ENCODE measurements at places on chromosomes 5 and 9.

DNA sequence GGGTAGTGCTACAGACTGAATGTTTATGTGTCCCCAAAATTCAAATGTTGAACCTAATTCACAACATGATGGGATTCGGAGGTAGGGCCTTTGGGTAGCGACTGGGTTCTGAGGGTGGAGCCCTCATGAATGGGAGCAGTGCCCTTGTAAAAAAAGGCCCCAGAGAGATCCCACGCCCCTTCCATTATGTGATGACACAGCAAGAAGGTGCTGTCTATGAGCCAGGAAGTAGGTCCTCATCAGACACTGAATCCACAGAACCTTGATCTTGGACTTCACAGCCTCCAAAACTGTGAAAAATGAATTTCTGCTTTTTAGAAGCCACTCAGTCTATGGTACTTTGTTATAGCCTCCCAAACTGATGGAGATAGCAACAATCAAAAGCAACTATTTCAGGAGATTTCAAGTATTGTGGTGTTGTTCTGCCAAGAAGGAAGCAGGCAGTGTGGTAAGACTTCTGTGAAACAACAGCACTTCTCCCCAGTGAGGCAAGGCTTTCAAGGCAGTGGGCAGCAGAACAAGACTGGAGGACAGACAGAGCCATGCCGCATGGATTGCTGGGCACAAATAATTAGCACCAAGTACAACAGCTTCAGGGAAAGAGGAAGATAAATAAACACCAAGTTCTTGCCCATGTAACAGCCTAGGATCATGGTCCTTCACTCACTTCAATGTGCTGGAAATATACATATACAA lies 76.1 kb downstream of the OR2K2 start:
- DNase-seq, result no peak

- DNase-seq, result no peak
Measured at GRCh38 chr9:69555802-69556201, 116.4 kb downstream of the APBA1 start.

DNA sequence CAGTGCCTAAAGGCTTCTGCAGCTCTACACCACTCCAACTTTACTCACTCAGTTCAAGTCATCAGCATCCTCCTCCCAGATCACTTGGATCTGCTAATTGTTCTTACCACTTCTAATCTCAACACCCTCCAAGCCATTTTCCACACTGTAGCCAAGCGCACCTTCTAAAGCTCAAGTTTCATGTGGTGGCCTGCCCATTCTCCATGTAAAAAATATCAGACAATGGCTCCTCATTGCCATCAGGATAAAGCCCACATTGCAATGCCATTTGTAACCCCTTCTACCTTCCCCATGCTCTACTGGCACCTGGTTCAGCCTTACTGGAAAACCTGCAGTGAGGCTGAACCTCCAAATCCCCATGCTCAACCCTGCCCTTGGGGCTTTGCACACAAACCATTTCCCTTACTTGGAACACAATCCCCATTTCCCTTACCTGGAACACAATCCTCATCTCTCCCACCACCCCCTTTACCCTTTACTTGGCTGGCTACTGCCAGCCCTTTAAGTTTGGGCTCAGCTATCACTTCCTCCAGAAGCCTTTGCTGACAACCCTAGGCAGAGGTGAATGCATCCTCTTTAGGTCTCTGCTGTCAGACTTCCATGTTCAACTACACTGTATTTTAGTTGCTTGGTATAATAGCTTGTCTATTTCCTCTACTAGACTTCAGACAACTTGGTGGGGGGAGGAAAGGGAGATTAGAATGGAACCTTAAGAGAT lies 220.0 kb downstream of the TSSK1B start:
- DNase-seq, result no peak

GRCh38 chr9:109831998-109832658 lies 52.1 kb downstream of the PALM2AKAP2 start:
- DNase-seq, result no peak

- no peak for DNase-seq
Measured at GRCh38 chr5:151174612-151175101, 17.1 kb upstream of the ANXA6 start.

DNA sequence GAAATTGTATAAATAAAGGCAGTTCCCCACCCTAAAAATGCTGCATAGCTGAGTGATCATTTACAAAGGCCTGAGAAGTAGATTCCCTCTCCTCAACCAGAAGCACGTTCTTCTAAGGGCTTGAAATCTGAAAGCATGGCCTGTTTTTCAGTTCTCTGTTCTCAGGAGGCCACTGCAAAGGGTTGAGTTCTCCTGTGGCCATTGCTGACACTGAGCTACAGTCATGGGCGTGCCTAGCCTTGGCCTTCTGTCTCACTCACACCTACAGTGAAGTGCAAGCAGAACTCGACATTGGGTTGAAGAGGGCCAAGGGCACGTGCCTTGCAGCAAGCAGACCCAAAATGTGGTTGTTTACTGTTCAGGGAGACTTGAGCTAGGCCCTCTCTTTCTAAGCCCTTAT lies 276.6 kb upstream of the VLDLR start:
- DNase-seq, result no peak

DNA sequence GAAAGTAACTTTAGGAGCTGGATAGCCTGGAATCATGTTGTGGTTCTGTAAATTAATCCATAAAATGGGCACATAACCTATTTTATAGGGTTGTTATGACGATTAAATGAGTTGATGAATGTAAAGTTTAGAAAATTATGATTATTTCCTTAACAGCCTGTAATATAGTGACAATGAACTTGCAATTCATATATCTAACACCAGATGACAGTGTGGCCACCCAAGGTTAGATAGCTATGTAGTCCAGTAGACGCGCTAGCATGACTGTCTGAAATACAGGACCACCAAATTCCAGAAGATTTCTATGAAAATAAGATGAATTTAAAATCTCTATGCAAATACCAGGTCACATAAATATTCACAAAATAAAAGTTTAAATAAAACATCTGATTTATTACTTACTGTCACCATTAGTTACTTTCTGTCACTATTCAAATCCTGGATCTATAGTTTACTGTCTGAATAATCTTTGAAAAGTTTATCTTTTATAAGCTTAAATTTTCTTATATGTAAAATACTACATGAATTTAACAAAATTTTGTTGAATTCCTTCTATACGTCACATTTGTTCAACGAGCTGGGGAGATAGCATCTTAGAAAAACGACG lies 26.1 kb upstream of the MACIR start:
- no peak for DNase-seq

- DNase-seq, result no peak
Measured at GRCh38 chr5:69288688-69289087, 43.9 kb downstream of the CCDC125 start.

- DNase-seq, result no peak
Measured at GRCh38 chr5:103498800-103499551, 63.6 kb downstream of the NUDT12 start.

- DNase-seq, result no peak
Measured at GRCh38 chr9:4146293-4146692, 153.6 kb downstream of the GLIS3 start.

GRCh38 chr5:154972476-154973080 lies 31.7 kb downstream of the MRPL22 start:
- peak; percentile 9 for DNase-seq

GRCh38 chr9:70441622-70442021 lies 27.2 kb upstream of the KLF9 start:
- DNase-seq, result no peak

DNA sequence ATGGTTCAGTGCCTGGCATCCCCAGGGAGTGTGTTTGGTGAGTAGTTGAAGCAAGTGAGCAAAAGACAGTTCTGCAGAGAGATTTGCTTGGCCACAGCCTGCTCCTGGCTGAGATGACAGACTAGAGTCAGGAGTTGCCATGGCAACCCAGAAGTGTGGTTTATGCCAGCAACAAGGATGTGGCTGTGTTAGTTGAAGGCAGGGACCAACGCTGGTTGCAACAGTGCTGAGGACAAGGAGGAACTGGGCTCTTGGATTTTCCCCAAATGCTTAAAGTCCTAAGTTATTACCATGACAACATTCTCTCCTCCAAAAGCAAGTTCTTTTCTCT lies 2.7 kb downstream of the NXNL2 start:
- DNase-seq, result peak; percentile 21

DNA sequence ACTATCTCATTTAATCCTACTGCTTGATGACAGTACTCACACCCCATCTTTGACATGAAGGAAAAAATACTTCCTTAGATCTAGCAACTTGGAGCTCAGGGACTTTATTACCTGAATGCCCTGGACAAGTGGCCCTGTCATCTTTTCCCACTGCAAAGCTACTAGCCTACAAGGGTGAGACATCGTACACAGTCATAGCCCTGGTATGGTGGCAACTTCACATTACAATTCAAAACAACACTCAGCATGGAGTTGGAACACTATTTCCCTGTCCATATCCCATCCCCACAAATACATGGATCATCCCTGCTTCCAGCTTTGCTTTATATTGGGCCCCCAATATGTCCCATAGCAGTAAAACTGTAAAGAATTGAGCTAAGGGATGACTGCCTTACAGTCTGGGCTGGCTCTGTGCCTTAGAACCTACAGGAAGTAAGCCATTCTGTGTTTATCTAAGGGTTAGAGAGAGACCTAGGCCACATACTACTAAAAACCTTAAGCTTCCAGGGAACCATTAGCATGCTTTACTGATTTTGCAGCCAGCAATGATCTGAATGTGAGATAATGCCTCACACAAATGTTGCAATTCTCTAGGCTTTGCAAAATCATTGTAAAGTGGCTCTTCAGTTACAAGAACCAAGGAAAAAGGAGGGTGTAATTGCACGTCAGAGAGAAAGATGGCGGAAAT lies 55.9 kb downstream of the OTULIN start:
- DNase-seq, result no peak

DNA sequence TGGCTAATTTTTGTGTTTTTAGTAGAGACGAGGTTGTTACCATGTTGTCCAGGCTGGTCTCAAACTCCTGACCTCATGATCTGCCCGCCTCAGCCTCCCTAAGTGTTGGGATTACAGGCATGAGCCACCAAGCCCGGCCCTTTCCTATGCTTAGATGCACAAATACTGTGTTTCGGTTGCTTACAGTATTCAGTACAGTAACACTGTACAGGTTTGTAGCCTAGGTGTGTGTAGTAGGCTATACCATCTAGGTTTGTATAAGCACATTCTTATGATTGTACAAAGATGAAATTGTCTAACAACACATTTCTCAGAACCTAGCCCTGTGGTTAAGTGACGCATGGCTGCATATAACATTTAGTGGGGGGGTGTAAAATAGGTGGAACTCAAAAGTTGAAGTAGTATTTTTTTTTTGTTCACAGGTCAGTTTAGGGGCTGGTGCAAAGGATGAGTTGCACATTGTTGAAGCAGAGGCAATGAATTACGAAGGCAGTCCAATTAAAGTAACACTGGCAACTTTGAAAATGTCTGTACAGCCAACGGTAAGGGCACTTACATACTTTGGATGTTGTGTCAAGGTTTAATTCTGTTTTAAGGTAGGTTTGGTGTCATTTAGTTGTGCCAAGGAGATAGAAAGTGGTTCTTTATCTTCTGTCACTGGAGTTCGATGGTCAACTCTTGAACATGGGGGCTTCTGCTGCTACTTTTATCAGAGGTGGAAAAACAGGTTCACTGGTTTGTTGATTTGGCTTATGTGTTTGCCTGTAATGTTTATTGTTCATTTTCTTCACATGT lies 3.4 kb downstream of the NPM1 start:
- DNase-seq, result no peak

DNA sequence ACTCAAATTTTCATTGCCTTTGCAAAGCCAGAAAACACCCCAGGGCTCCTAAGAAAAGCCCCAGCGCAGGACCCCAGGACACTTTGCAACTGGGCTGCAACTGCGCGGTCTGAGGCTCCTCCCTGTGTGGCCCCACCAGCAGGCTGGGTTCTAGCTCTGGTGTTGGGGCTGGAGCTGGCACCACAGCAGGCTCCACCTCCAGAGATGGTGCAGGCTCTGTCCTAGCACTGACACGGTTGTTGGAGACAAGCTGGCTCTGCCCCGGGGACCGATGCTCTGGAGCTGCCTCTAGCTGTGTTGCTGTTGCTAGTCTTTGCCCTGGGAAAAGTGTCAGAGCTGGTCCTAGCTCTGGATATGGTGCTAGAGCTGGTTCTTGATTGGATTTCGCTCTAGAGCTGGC lies 13.6 kb downstream of the LCN10 start:
- no peak for DNase-seq

GRCh38 chr9:9560382-9561035 lies 1052.3 kb downstream of the PTPRD start:
- DNase-seq, result no peak

DNA sequence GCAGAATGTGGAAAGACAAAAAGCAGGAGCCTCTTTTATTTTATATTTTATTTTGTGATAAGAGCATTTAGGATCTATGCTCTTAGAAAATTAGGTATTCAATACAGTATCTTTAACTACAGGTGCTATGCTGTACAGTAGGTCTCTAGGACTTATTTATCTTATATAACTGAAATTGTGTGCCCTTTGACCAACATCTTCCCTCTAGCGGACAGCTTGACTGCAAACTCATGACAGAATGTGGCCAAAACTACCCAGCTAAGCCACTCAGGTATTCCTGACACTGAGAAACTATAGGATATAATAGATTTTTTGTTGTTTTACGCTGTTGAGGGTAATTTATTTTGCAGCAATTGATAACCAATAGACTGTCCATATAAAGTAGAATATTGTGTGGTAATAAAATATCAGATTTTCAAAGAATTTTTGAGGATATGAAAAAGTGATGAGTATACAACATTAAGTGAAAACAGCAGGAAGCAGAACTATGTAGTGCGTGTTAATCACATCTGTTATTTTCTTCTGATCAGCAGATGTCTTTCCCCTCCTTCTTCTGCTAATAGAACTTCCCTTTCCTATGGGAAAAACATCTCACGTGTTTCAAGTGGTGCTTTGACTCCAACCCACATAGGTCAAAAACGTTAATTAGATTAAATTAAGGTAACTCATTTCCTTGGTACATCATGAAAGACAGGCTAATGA lies 69.9 kb upstream of the SELENOP start:
- no peak for DNase-seq

DNA sequence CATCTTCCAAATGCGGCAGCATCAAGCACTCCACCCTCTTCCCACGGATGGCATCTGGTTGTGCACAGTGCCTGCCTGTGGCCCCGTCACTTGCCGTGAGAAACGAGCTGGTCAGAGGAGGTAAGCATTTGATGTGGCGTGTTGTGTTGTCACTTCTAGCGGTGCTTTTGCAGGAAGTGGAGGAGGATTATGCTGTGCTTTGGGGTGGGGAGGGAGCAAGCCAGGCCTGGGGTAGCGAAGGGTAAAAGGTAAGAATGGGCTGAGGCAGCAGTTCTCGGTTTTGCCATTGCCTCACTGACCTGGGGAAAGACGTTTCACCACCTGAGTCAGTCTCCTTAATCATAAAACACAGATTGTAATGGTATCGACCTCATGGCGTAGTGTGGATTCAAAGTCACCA lies 2.3 kb upstream of the POMT1 start:
- DNase-seq, result peak; percentile 66

Data from stimulated activated naive CD8-positive, alpha-beta T cell treated with anti-CD3 and anti-CD28 coated beads, Interleukin-15, Interleukin-2, amounts not matched to agents 100 U/mL and 50 U/mL, for 24 hours (primary cell).